Cerebellar nuclear complex (tissue), 1 donor: ENCODE measurements at places on chromosomes 4 and X.

DNA sequence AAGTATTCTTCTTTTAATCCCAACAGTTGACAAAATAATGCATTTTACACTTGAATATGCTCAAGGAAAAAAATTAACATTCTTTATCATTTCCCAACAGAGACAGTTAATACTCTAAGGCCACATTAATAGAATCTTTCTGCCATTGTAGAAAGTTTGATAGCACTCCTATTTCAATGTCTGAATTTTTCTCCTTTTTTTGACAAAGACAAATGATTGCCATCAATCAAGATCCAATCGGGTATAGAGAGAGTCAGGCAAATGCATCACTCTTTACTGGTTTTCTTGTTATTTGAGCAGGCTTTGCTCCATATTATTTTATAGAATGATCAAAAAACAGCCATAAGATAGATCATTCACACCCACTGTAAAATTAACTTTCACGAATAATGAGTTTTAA lies 46.1 kb downstream of the MAB21L2 start:
- DNase-seq, result no peak

GRCh38 chrX:51332188-51332942 lies at the start of gene NUDT10:
Gene NUDT10, plus strand, starts transcription at chrX:51332822. Its CDS starts 144 bp downstream, at chrX:51332966.
- peak; percentile 9 for DNase-seq

DNA sequence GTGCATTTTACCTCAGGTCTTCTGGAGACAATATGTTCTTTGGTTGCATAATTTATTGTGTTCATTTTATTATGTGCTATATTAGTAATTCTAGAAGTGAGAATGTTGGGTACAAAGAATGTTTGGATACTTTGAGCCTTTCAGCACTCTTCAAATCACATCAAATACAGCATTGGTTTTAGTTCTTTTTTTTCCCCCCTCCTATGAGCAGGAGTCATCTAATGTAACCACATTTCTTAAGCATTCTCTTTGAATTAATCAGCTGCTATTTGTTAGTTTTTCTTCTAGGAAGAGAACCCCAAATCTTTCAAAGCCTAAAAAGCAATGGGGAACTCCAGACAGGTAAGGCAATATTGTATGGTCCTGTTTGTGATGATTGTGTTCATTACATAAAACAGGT lies 46.7 kb downstream of the ARL9 start:
- no peak for DNase-seq

DNA sequence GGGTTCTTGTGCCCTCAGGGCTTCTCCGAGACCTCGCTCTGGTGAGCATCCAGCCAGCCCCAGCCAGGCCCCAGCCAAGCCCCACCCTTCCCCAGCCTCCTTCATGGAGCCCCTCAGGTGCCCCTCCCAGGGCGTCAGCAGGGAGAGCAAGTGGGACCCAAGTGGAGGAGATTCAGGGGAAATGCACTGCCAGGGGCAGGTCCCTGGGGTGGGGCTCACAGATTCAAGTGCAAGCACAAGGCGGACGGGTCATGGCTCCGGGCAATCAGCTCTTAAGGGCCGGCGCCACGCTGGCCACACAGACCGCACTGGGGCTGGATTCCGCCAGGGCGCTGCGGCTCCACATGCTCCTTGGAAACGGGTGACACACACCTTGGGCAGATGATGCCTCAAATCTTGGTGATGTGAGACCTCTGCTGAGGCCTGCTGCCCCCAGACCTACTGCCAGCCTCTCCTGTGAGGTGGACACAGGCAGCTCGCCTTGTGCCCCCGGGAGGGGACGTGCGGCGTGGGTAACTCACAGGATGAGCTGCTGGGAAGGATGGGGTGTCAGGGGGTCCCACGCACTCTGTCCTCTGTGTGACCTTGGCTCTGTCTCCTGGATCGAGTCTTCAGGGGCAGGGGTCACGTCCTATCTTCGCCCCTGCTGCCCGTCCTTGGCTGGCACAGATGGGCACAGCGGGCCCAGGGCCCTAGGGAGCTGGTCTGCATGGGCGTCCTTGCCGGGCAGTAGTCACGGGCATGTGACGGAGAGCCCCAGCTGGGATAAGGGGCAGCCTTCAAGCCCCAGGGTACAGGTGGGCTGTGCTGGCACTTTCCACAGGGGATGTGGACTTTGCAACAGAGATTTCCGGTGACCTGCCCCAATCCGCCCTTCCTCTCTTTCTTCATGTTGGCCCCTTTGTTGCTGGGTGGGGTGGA lies 17.1 kb downstream of the NAT8L start:
- no peak for DNase-seq

GRCh38 chr4:137536789-137537561 lies 4.7 kb upstream of the PCDH18 start:
- DNase-seq, result no peak

- no peak for DNase-seq
These were observed 55.9 kb upstream of the MTM1 start for GRCh38 chrX:150512461-150512901.

- DNase-seq, result no peak
These were observed 371.6 kb upstream of the EMCN start for GRCh38 chr4:100889401-100889800.

DNA sequence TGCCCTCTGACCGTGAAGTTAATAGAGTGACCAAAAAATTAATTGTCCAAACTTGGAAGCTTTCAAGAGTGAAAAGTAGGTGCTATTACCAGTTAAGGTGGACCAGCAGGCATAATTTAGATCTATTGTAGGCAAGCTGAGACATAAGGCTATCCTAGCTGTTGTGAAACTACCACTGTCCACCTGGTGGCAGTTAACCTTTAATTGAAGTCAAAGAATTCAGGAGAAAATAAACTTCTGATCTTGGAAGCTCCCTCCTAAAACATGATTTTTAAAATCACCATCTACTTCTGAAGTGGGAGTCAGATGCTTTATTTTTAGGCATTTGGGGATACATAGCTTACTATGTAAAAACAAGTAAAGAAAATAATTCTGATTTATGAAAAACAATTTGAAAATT lies 636.3 kb upstream of the HTR2C start:
- no peak for DNase-seq

- DNase-seq, result no peak
These were observed 459.7 kb upstream of the FAT1 start for GRCh38 chr4:187183346-187183745.

DNA sequence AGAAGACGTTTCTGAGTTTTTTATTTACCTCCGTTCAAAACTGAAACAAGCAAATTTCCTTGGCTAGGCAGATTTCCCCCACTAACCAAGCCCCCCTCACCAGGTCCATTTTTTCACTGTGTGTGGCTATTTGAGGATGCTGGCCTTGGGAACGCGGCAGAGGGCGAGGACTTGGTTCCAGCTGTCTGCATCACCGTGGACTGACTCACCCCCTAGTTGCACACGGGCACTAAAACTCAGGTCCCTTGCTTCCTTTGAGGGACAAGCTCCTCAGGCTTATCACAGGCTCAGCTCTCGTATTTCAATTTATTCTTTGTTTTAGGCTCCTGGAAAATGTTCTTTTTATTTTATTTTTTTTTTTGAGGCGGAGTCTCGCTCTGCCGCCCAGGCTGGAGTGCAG lies 8.4 kb upstream of the MTNR1A start:
- DNase-seq, result no peak

GRCh38 chr4:100254237-100254636 lies 64.0 kb upstream of the DDIT4L start:
- DNase-seq, result no peak

DNA sequence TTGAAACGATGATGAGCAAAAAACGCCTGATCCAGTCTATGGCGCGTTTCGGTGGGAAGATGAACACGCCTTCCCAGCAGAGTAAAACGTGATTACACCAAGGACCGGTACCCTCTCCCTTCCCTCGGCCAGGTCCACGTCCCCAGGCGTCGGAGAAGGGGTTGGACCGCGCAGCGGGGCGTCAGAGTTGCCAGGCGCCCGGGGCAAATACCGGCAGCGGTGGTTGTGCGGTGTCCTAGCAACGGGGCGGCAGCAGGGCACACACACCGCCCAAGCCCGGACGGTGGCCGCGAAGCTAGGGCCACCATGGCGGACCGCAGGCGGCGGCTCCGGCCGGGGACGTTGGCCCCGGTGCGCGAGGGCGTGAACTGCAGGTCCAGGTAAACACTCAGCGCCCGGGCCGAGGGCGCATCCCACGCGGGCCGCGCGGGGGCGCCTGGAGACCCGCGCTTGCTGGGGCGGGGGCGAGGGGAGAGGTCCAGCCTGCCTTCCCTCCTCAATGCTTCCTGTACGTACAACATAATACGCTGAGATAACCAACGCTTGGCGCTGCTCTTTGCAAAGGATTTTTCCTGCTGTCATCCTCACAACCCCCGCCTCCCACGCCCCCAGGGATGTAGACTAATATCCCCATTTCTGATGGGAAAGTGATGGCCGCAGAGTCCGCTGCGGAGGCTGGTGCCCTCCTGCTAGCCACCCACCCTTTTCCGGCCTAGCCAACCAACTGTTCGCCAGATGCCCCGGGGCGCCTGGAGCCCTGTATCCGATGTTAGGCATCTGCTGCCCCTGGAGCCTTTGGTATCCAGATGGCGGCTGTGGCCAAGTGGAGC lies at the start of gene FAM47E:
TSS of gene FAM47E (plus strand) at position 281 of the 830 bp plus-strand sequence. CDS start at position 307, 26 bp downstream.
- DNase-seq, result peak; percentile 30

DNA sequence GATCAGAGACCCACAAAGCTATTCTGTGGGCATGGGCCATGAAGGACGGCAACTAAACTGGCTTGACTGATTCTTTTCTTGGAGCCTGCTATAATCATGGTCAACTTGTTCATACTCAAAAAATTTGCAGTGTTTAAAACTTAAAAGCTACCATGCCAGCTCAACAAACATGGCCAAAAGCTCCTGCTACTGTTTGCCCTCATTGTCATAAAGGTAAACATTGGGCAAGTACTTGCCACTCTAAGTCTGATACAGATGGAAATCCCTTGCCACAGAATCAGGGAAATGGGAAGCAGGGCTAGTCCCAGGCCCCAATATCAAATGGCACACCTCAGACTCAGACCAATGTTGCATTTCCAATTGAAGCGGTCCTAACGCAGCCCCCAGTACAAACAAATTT lies 20.4 kb downstream of the UGT2B11 start:
- no peak for DNase-seq

DNA sequence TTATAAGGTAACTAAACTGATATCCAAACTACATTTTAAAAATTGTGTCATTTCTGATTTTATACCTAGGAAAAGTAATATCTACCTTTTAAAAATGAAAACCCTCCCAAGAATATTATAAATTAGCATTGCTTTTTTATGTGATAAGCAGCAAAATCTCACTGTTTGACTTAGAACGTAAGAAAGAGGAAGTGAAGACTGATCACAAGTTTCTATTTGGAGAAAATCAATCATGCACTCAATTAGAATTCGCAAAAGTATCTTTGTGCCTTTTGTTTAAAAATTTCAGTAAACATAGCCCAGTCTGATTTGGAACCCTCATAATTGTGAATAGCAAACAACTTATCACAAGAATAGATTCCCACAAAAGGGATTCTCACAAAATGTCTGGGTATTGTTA lies 142.7 kb downstream of the TENM3 start:
- no peak for DNase-seq

DNA sequence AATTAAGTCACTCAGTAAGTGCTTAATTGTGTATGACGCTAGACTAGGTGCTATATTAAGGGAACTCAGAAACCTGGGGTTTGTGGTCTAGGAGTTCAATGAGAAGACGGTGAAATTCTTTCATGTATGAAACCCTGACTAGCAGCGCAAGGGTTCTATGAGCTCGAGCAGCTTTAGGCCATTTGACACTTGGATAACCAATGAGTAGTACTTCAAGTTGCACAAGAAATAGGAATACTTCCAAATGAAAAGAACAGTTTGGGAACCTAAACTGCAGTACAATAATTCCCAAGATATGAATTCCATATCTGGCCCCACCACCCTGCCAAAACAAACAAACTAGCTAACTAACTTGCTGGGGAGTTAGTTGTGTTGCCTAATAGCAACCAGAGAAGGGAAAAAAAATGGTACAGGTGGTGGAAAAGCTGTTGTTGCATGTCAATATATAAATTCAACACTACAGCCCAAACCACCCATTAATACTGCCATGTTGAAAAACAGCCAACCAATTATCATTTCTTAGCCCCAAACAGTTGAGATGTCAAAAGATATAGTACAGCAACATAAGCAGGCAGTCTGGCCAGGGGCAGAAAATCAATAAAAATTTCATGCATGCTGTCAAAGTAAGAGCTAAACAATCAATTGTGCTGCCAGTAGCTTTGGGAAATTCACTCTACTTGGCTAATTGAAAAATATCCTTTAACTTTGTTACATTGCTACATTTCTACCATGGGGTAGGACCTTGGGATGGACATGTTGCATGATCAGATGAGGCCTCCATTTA lies 54.6 kb upstream of the MCF2 start:
- no peak for DNase-seq

DNA sequence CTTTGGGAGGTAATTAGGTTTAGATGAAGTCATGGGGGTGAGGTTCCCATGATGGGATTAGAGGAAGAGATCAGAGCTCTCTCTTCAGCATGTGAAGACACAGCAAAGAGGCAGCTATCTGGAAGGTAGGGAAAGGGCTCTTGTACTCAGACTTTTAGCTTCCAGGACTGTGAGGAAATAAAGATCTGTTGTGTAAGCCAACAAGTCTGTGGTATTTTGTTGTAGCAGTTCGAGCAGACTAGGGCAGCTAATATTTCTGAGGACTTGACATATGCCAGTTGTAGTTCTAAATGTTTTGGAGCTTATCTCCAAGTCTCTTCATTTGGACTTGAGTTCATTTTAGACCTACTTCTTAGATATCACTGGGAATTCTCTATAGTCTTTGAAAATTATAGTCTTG lies 137.3 kb upstream of the PDE5A start:
- no peak for DNase-seq

DNA sequence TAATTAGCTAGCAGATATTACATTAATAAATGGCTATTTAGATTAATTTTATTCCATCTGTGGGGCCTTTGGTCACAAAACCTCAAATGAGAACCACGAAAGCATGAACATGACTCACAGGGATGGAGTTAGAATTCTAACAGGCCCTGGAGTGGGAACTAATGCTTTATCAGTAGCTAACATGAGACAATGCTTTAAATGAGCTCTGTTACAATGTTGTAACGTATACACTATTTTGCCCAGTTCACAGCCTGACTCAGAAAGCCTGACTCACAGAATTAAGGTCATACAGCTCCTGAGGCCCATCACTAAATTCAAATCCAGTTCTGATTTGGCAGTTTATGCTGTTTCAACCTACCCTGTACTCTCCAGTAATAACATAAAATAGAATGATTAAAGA lies 23.2 kb downstream of the VEGFC start:
- DNase-seq, result no peak
